ENCODE measurements at places on chromosomes 5 and 9.
A peak's percentile ranks its signal among the peaks of the same experiment; 100 is the strongest.

DNA sequence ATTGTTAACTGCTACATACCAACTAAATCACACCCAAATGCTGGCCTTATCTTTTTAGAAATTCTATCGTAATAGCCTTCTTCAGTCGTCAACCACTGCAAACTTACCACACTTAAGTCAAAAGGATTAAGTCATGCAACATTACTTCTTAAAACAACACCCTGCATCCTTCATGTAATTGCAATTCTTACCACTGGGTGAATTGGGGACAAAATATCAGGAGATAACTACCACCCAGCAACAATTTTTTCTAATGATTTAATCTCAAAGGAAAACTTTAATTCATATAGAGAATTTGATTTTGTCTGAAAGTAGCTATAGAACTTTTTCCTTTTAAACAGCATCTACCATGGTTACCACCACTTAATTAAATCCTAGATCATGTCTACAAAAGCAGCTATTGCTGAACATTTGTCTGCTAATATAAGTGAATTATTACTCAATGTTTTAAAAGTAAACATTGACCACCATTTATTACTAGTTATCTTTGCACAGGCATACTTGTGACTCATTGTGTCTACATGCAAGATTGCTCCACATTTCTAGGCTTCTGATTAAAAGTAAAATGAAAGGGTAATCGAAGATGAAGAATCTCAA is 10.5 kb downstream of the MLLT3 start:
- DNase-seq: no peak

DNA sequence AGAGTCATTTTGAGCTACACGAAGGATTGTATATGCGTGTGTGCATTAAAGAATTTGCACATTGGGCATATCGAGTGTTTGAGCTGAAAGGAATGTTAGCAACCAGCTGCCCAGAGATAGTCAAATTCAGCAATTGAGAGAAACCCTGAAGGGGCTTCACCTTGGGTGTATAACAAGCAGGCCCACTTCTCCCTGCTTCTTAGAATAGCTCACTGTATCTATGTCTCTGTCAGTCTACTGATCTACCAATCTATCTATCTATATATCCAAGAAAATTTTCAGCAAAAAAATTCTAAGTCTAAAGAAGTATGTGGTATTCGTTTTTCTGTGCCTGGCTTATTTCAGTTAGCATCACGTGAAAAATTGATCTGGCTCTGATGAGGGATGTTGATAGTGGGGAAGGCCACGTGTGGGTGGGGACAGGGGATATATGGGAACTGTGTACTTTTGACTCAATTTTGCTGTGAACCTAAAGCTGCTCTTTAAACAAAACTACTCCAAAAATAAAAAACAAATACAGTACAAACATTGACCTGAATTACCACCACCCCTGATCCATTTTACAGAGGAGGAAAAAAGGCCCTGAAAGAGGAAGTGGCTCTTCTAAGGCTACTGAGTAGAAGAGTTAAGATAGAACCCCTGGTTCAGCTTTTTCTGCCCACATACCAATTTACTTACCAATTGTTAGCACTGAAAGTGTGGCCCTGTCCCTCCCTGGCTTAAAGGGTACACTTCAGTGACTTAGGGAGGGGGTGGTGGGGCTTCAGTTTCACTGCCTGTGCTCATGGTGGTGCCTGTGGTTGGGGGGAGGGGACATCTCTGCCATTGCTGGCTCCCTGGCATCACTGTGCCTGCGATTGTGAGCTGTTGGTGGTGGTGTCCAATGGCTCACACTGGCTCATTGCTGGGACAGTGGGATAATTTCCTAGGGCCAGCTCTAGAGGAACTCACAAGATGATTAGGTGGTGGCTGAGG is 141.8 kb downstream of the DOCK2 start:
- DNase-seq: no peak

DNA sequence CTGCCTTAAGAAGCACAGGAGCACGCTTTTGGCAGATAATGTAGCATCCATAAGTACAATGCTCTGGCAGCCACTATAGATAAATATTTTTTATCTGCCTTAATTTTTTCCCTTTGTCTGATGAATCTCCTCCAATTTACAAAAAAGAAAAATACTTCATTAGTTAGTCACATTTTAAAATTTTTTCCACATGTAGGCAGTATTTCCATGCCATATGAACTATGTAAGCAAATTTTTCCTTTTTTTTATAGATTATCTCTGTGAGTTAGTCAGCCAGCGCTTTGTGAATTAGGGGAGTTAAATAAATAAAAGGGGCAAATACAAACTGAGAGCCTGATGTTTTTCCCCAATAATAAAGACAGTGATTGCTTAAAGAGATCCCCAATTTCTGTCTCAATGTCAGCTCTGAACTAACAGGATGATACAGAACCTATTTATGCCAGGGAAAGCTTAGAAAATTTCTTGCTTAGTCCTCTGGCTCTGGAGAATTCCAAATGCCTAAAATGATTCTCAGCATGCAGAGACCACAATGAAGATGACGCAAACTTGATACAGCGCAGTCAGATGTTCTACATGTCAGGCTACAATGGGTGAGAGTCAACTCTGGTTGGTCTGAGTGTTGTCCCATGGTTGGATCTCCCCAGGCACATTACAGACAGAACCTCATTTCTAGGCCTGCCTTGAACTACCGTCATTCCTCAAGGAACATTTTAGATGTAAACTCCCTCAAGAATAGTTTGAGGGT is 390.4 kb upstream of the CDH6 start:
- no peak for DNase-seq

GRCh38 chr5:157922026-157922425 is 63.1 kb upstream of the CLINT1 start:
- no peak for DNase-seq

- DNase-seq: no peak
These were observed 130.7 kb upstream of the NTRK2 start for GRCh38 chr9:84538879-84539278.

DNA sequence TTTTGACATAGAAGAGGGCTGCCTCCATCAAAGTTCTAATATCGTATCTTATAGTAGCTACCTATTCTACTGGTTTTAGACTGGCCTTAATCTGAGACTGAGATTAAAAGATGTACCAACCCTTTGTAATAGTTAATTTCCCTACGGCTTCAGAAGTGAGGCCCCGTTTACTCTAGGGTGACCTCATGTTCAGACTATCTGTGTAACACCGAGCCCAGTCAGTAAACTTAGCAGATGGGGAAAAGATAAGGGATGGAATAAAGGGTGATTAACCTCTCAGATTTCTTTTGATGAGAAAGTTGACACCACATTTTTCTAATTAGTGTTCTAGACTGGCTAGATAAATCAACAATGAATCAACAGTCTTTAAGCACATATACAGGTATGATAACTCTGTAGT is 283.1 kb downstream of the KCTD16 start:
- DNase-seq: peak; percentile 67

GRCh38 chr9:113480612-113481011 is 17.1 kb downstream of the RGS3 start:
- no peak for DNase-seq

- DNase-seq: no peak
These were observed 4.1 kb upstream of the CXXC5 start for GRCh38 chr5:139644001-139644456.

DNA sequence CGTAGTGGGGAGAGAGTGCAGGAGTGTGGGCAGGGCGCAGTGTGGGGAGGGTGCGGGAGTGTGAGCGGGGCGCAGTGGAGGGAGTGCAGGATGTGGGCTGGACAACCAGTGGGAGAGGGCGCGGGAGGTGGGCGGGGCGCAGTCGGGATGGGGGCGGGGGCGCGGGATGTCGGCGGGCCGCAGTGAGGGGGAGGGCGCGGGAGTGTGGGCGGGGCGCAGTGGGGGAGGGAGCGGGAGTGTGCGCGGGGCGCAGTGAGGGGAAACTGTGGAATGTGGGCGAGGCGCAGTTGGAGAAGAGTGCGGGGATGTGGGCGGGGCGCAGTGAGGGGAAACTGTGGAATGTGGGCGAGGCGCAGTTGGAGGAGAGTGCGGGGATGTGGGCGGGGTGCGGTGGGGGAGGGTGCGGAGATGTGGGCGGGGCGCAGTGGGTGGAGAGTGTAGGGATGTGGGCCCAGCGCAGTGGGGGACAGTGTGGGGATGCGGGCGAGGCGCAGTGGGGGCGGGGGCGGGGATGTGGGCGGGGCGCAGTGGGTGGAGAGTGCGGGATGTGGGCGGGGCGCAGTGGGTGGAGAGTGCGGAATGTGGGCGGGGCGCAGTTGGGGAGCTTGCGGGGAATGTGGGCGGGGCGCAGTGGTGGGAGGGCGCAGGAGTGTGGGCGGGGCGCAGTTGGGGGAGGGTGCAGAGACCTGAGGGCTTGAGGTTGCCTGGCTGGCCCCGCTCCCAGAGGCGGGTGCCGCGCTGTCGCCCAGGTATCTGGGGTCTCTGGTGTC is at the start of gene NXNL2:
Gene NXNL2, plus strand, starts transcription at position 723 of the 770 bp plus-strand sequence. CDS start 257 bp downstream, outside the sequence.
- DNase-seq: peak; percentile 18

DNA sequence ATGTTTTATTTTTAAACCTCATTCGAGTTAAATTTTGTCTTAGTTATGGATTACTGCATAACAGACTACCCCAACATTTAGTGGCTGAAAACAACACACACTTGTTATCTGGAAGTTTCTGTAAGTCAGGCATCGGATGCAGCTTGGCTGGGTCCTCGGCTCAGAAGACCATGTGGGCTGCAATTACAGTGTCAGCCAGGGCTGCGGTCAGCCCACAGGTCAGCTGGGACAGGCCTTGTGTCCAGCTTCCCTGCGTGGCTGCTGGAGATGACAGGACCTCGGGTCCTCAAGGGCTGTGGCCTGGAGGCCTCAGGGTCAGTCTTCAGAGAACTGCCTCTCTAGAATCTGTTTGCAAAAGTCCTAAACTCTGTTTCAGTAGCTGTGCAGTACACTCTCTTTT is 219.0 kb upstream of the IRX1 start:
- no peak for DNase-seq

- DNase-seq: no peak
These were observed 24.3 kb upstream of the NEURL1B start for GRCh38 chr5:172616730-172617129.

GRCh38 chr5:145479857-145480256 is 355.3 kb downstream of the PRELID2 start:
- DNase-seq: no peak

- peak; percentile 22 for DNase-seq
These were observed 271.9 kb downstream of the NSG2 start for GRCh38 chr5:174317256-174317894.

DNA sequence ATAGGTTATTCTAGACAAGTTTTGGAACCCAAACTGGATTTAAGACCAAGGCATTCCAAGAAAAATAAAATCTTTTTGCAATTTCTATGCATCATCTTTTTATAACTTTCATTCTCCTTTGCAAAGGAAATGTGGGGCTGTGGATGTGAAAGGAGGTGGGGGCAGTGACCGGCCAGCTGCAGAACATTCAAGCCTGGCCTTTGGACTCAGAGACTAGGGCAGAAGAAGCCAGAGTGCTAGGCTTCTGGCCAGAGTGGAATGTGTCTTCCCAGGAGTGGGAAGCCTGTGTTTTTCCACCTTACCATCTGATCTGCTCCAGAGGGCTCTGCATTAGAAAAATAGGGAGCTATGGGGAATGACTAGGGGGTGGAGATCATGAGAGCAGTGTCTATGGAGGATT is 148.5 kb downstream of the C9orf152 start:
- no peak for DNase-seq

DNA sequence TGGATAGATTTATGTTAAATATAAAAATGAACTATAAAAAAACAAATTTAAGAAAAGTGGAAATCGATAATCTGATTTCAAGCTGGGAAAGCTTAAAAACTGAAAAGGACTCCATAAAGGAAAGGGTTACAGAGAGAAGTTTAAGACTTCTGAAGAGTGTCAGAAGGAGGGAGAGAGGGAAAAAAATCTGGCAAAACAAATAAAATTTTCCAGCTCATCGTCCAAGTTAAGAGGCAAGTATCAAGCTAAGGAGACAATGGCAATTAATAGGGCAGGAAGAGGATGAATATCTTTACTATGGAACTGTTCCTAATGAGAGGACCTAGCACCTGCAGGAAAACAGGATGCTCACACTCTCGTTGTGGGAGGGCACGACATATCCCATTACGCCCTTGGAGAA is 20.5 kb upstream of the HEXB start:
- no peak for DNase-seq

- DNase-seq: no peak
These were observed 133.6 kb upstream of the NR3C1 start for GRCh38 chr5:143537056-143537455.

GRCh38 chr5:22053195-22053594 is 799.9 kb downstream of the CDH12 start:
- DNase-seq: peak; percentile 57

DNA sequence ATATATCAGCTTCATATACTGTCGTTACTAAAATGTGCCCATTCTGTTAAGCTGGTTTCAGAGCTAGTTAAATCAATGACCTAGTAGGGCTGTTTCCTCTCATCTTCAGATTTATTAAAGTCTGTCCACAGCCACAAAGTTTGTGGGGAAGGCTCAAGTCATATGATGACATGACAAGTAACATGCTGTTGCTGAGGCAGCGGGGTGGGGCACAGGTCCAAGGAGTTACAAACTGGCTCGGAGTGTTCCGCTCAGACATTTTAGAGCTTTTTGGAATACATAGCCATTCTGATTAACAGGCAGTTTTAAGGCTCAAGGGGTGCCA is 2.7 kb upstream of the ANP32B start:
- no peak for DNase-seq

DNA sequence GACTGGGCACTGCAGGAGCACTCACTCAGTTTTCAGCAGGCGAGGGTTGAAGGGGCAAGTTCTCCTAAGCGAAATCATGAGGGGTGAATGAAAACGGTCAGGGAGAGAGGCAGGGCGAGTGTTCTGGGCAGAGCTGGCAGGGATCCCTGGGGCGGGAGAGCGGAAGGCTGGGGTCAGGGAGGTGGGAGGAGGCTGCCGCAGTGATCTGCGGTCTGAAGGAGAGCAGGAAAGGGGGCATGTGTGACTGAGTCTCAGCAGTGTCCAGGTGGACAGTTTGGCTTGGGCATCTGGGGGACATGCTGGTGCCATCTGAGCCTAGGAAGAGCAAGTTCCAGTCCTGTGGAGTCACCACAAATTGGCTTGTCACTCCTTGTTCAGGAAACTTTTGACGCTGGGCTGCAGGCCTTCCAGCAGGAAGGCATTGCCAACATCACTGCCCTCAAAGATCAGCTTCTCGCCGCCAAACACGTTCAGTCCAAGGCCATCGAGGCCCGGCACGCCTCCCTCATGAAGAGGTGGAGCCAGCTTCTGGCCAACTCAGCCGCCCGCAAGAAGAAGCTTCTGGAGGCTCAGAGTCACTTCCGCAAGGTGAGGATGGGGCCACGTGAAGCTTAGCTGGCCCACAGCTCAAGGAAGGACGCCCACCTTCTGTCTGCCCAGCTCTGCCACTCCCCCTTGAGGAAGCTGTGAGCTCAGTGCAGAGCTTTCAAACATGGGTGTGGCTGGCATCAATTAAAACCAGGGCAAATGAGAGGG is 31.1 kb downstream of the DYNC2I2 start:
- no peak for DNase-seq

GRCh38 chr5:125835293-125836172 is 587.7 kb upstream of the GRAMD2B start:
- peak; percentile 25 for DNase-seq

DNA sequence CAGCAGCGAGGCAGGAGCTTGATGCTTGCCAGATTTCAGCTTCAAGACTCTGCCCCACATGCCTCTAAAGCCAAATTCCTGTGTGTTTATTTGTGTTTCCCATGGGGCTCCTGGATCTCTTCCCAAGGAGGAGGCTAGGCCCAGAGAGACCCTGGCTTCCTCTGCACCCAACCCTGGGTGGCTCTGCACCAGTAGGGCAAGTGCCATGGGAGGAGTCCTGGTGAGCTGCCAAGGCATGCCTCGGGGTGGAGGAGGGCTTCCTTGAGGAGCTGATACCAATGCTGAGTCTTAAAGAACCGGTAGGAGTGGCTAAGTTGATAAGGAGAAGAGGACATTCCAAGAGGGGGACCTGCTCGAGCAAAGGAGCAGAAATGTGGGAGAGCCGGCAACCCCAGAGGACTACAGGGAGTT is 6.8 kb upstream of the TIFAB start:
- DNase-seq: no peak

GRCh38 chr9:103037508-103038477 is 42.7 kb downstream of the CYLC2 start:
- no peak for DNase-seq

Data from NCI-H2171 treated with DMSO at 0.1 percent for 48 hours (cell line).